ENCODE measurements at places on chromosomes 12 and 14. TPM values are rescaled to one million over a fixed set of nuclear protein-coding genes. Genes with fewer than 3 reads are reported as not detected.

FOXG1 gene
- 1.7 TPM for total RNA-seq

PLA2G1B gene
- not detected for total RNA-seq

GALNT9 gene
- total RNA-seq: 1.6 TPM

KCNJ8 gene
- total RNA-seq: 7.8 TPM

C12orf50 gene
- 0.17 TPM for total RNA-seq

EML1 gene
- total RNA-seq: 73.8 TPM

LRP10 gene
- total RNA-seq: 52.3 TPM

TBX3 gene
- total RNA-seq: 130 TPM

DNA sequence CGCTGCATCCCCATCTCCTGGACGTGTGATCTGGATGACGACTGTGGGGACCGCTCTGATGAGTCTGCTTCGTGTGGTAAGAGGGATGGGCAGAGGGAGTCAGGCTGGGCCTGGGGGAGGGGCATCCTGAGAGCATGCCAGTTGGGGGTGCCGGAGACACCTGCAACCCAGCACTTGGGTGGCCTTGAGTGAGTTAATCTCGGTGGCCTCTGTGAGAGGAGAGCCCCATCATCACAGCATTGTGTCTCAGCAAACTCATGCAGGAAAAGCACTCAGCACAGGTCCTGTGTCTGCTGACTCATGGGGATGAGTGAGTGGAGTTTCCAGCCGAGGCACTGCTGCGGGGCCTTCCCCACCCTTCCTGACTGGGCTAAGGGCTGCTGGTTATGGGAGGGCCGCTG, 19.6 kb upstream of the LRP1-AS start:
- no peak for DNase-seq

DNA sequence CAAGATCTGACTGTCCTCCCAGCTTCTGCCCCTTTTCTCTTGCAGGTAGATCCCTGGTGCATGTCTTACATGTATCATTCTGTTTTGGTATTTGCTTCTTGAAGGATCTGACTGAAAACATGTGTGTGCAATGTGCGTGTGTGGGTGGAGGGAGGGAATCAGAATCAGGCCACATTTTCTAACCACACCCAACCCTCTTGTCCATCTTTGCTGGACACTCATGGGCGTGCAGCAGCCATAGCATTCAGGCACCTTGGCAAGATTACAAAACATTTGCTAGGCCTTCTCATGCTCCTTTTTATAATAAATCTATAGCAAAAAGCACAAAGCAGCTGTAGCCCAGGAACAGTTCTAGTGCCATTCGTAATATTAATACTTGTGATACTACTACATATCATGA, 233.6 kb upstream of the E2F7 start:
- DNase-seq: no peak

DNA sequence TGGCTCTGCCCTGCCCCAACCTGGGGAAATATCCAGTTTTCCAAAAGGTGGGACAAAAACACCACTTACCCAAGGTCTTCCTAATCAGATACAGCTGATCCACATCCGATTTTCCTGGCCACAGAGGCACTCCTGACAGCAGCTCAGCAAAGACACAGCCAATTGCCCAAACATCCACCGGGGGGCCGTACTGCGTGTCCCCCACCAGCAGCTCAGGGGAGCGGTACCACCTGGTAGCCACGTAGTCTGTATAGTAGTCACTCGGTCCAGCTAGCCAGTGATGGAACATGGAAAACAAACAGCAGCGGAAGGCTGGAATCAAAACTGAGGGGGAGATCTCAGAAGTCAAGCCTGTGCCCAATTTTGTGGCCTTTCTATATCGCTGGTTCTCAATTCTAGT, 28.8 kb downstream of the DMAC2L start:
- DNase-seq: no peak

DNA sequence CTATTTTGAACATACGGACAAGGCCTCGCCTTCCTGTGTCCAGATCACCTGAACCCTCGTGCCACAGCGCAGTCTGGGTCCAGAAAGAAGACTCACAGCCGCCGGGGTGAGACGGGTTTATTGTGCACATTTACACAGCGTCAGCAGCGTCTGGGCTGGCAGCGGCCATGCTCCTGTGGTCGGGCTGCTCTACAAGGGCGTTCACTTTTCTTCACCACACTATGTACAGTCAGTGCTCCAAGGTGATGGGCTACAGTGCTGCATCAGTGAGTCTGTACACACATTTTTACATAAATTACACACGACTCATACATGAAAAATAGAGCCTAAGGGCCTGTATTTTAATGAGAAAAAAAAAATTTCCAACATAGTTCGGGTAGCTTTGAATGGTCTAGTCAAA, 18.0 kb downstream of the ZFYVE21 start:
- no peak for DNase-seq

- peak; percentile 62 for DNase-seq
Observed at GRCh38 chr14:101072531-101072930, 169.0 kb upstream of the RTL1 start.

- DNase-seq: no peak
Observed at GRCh38 chr12:52873832-52874572, 25.2 kb upstream of the KRT78 start.

- peak; percentile 43 for DNase-seq
Observed at GRCh38 chr14:104550340-104550860, 29.2 kb upstream of the C14orf180 start.

- DNase-seq: no peak
Observed at GRCh38 chr14:68608574-68608962, 184.3 kb downstream of the ZFP36L1 start.

- no peak for DNase-seq
Observed at GRCh38 chr12:49068879-49069506, 786 bp downstream of the RHEBL1 start.

GRCh38 chr12:64675795-64676194, 65.5 kb downstream of the RASSF3 start:
- DNase-seq: no peak

DNA sequence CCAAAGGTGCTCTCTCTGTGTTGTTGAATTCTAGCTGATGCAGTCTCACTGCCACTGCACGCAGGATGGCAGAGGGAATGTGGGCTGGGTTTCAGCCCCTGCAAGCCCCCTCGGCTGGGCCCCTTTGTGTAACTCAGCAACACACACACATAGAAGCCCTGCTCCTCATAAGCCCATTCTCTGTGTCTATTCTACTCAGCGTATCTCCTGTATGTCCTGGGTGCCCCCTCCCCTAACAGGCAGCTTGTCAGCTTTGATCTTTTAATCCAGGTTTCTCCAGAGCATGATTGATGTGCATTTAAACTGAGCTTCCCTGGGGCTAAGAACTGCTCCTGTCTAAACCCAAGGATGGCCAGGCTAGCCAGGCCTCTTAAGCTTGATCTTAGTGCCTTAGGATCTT, 43.0 kb downstream of the SRRM4 start:
- DNase-seq: no peak

DNA sequence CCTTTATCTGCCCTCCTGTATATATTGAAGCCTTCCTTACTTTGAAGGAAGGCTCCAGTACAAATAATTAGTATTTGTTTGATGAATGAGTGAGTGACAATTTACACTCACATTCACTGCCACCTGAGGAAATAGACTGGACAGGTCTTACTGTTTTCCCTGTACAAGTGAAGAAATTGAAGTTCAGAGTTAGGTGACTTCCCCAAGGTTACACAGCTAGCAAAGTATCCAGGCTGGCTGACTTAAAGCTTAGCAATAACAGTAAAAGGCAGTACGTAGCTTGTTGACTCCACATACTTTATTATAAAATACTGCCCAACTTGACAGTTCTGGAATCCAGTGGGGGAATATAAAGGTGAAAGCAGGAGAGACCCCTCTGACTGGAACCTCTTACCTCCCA, 2.6 kb upstream of the KRT18 start:
- no peak for DNase-seq

GRCh38 chr14:44099743-44100488, 407.2 kb downstream of the FSCB start:
- no peak for DNase-seq

GRCh38 chr12:58326534-58326933, 385.2 kb downstream of the ATP23 start:
- no peak for DNase-seq

GRCh38 chr12:68349220-68349621, 17.1 kb upstream of the MDM1 start:
- no peak for DNase-seq

DNA sequence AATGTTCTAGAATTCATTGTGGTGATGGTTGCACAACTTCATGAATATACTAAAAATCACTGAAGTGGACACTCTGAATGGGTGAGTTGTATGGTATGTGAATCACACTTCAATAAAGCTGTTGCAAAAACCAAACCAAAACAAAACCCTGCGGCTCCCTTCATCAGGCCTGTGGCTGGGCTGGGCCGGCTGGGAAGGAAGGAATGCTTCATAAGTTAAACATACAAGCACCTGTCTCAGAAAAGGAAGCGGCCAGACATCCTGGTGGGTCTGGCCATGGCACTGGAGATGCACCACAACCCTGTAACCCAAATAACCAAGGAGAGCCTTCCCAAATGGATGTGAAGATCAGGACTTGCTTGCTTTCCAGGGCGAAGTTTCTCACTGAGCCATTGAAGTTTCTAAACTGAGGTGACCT, 34.9 kb downstream of the TTC7B start:
- DNase-seq: no peak

- no peak for DNase-seq
Observed at GRCh38 chr14:54447231-54447692, 6.1 kb upstream of the CNIH1 start.

GRCh38 chr12:108523365-108523764, 8.3 kb downstream of the FICD start:
- DNase-seq: no peak

Data from type B pancreatic cell (in vitro differentiated cells).